Right lung (tissue), 10 donors: ENCODE measurements at places on chromosomes 1 and 21. TPM values are rescaled to one million over a fixed set of nuclear protein-coding genes. Genes with fewer than 3 reads are reported as not detected.
A peak's percentile ranks its signal among the peaks of the same experiment; 100 is the strongest.

DNA sequence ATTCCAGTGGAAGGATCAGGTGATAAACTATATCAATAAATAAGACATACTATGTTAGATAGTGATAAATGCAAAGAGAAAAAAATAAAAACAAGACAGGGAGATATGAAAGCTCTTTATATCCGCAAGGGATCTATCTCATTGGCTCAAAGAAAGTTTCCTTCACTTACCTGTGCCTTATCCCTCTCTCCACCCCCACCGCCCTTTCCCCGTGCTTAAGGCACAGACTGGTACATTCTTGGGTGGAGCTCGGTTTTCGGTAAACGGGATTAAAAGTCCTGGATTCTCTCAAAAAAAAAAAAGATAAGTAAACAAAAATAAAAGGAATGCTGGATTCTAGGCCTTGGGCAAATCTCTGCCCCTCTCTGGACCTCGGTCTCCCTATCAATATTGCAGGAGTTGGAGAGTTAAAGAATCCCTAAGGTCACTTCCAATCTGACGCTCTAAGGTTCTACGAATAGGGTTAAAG, 593 bp upstream of the DNAJC16 start:
- DNase-seq: no peak

Gene LRRC7
- 6.4 TPM for polyA plus RNA-seq

DNA sequence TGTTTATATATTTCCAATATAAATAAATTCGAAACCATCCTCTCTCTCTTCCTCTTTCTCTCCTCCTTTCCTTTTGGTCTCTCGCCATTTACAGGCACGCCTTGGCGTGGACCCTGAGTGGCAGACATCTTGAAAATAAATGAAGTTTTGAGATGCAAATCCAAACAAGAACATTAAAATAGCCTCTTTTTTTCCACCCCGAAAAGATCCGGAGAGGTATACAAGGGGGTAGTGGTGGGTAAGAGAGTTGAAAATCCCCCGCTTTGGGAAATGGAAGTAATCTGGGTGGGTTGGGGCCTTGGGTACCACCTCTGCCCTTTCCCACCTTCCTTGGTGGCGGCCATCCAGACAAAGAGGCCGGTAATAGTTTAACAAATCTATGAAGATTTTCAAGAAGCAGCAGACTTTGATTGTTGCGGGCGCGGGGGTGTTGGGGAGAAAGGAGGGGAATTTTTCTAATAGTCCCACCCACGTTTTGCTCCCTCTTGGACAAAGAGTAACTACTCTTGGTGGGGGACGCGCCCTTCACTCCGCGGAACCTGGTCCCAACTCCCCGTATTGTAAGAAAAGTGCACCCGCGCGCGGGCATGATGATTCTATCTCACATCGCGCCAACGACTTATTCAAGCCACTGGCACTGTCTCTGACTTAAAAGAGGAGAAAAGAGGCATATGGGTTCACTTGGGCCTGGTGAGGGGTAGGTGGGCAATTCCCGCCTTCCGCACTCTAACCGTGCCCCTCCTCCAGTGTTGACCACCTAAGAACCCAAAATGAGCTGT, 4.0 kb upstream of the FOXD3 start:
- DNase-seq: no peak

DNA sequence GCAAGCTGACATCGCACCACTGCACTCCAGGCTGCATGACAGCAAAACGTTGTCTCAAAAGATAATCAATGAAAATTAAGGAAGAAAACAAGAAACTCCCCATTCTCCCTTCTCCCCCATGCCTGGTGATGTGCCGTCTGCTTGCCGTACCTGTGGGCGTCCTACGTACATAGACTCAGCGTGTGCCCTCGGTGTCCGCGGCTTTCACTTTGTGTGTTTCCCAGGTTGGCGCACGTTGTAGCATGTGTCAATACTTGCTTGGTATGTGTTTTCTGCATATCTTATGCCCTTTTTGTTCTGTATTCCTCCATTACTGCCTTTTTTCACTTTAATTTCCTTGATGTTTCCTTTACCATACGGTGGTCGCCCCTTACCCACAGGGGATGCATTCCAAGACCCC, 53.8 kb downstream of the PCNT start:
- DNase-seq: no peak

- no peak for DNase-seq
Measured at GRCh38 chr1:81706650-81707435, 93.9 kb upstream of the ADGRL2 start.

DNA sequence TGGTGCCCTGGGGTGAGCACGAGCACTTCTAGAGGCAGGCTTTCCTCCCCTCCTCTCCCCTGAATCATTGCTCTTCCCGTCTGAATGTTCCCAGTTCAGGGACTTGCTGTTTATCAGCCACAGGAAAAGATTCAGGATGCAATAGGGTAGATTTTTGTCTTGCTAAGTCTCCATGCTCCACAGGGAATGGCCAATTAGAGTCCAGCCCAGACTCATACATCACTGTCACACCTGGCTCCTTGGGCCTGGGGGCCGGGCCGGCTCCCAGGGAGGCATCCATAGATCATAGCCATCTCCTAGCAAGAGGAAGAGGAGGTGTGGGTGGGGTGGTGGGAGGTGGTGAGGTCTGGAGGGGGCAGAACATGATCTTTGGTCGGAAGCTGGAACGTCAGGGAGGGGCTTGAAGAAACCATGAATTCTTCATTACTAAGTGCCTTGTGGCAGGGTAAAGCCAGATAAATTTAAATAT, 83.4 kb downstream of the LRRN2 start:
- no peak for DNase-seq

Gene SLC45A3
- 8.9 TPM for polyA plus RNA-seq

GRCh38 chr1:38586993-38587646, 272.5 kb downstream of the RRAGC start:
- no peak for DNase-seq

Gene HMGCS2
- polyA plus RNA-seq: 0.53 TPM

Gene IL12RB2
- 0.82 TPM for polyA plus RNA-seq

DNA sequence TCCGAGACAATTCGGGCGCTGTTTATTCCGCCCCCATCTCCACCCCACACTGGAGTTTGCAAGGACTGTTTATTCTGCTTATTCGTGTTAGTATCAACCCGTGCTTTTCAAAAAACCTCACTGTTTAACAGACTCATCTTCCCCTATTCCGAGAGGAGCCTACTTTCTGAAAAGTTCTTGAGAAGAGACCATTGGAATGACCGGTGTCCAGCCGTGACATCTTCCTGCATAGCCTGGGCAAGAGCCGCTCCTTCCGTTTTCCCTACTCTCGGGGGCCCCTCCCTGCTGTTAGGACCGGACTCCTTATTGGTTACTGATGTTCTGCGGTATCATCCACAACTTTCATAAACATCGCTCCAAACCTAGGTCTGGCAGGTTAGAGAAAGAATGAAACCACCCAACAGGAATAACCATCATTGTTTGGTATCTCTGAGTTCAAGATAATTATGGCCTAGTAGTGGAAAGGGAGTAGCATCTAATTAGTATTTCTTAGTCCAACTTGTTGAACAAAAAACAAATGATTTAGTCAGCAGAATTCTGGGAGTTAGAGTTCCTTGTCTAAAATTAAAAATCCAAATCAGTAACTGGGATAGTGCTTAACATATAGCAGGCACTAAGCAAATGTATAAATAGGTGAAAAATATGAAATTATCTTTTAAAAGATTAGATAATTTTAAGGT, 837 bp downstream of the STXBP3 start:
- DNase-seq: peak; percentile 65

Gene STMN1
- polyA plus RNA-seq: 1,532 TPM

Gene LAMC2
- 61.1 TPM for polyA plus RNA-seq

GRCh38 chr1:221264848-221265247, 385.6 kb downstream of the HLX start:
- no peak for DNase-seq

- no peak for DNase-seq
Measured at GRCh38 chr1:226690460-226690982, 48.6 kb downstream of the ITPKB start.

- no peak for DNase-seq
Measured at GRCh38 chr1:115069659-115070308, 19.5 kb downstream of the TSPAN2 start.

Gene FCRL6
- polyA plus RNA-seq: 0.61 TPM

DNA sequence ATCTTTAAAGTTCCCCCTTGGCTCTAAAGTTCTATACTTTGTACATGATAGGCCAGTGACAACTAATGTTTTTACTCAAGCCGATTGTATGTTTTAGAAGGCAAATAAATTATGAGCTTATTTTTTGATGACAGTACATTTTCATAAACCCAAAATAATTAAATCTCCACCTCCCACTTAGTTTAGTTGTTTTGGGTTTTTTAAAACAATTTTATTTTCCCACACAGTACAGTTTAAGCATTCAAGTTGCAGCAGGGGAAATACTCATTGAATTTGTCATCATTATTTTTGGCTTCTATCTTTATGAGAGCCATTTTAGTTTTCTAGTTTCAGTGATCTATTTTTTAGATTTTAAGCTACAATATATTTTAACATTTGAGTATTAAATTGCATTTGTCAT, 93.6 kb downstream of the OLFML2B start:
- no peak for DNase-seq

DNA sequence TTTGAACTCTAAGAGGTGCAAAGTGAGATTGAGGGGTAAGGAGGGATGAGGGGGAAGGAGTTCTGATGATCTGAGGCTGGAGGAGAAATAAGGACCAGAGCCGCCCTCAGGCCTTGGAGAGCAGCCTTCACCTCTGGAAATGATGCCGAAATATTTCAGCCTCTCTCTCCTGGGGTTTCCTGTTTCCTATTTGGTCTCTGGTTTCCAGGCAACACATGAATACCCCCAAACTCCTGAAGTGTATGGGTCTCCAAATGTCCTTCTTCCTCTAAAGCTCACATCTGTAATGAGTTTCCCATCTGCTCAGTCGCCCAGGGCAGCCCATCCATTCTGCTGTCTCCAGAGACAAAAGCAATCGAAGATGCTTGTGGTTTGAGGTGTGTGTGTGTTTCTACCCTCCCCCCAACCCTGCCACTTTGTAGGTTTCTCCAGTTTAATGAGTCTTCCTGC, 52.0 kb upstream of the FAM20B start:
- DNase-seq: no peak

DNA sequence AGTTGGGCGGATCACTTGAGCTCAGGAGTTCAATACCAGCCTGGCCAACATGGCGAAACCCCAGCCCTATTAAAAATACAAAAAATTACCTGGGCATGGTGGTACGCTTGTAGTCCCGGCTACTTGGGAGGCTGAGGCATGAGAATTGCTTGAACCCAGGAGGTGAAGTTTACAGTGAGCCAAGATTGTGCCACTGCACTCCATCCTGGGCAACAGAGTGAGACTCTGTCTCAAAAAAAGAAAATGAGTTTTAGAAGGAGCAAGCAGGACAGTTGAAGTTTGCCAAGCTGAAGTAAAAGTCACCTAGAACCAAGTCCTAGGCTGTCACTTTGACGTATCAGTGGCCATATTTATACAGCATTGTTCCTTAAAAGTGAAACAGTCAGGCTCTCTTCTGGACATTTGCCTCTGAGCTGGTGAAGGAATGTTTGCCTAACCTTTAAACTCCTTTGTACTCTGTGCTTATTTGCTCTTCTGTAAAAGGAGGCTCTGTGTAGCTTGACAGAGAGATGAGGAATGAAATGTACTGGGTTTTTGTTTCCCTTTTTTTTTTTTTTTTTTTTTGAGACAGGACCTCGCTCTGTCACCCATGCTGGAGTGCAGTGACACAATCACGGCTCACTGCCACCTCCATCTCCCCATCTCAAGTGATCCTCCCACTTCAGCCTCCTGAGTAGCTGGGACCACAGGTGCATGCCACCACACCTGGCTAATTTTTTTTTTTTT, 2.8 kb downstream of the RAB4A start:
- DNase-seq: no peak

Gene RUNX1
- 8.6 TPM for polyA plus RNA-seq

GRCh38 chr1:203470240-203470639, 5.4 kb upstream of the PRELP start:
- DNase-seq: no peak

Gene SLC1A7
- 0.68 TPM for polyA plus RNA-seq

- no peak for DNase-seq
Measured at GRCh38 chr1:59258412-59259032, 38.4 kb upstream of the FGGY start.

Gene CFAP45
- 1.8 TPM for polyA plus RNA-seq

DNA sequence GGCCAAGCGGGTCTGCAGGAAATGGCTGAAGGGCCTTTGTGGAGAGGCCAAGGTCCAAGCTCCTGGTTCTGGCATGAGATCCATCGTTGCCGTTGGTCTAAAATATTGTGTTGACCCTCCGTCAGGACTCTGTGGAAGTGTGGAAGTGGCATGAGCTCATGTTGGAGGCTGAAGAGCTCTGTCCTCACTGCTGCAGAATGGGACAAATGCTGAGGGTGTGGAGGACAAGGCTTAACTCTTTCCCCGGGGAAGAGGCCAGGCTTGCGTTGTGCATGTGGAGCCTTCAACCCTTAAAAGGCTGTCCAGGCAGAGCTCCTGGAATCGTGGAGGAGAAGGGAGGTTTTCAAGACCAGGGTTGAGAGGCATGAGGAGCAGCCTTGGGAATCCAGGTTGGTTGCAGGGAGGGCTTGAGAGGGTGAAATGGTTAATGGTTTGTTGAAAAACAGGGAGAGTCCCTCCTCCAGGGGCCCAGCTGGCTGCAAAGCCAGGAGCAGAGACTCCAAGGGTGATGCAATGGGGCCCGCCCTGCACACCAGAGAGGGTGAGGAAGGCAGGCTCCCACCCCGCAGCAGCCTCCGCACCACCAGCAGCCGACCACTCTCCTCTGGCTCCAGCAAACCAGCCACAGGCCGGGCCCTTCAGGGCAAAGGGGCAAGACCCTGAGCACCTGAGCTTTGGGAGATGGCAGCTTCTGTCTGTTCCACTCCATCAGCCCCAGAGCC, 6.7 kb upstream of the AHCYL1 start:
- DNase-seq: no peak

DNA sequence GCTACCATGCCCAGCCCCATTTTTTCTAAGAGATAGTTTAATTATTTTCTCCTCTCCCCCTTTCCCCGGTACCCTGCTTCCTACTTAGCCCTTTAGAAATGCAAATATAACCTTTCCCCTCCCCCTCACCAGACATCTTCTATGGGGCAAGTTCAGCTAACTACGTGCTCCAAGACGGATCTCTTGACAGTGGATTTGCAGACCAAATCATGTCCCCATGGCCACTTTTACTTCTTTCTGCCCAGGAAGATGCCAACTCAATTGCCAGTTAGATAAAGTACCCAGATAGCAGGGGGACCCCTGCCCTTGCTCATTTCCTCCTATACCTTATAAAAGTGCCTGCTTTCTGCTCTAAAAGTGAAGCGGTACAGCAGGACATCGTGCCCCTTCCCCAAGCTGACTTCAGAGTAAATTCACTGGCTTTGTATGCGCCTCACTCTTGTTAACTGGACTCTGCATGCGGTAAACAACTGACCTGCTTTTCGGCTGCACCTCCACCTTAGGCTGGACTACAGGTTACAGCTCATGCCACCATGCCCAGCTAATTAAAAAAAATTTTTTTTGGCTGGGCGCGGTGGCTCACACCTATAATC, 7.4 kb downstream of the DNAJC11 start:
- no peak for DNase-seq

Gene COL24A1
- polyA plus RNA-seq: 15.0 TPM
